ENCODE measurements at places on chromosomes 1 and 21.

GRCh38 chr1:12447307-12447706, 170.7 kb downstream of the DHRS3 start:
- no peak for DNase-seq

GRCh38 chr1:192100686-192101468, 57.4 kb upstream of the RGS18 start:
- no peak for DNase-seq

DNA sequence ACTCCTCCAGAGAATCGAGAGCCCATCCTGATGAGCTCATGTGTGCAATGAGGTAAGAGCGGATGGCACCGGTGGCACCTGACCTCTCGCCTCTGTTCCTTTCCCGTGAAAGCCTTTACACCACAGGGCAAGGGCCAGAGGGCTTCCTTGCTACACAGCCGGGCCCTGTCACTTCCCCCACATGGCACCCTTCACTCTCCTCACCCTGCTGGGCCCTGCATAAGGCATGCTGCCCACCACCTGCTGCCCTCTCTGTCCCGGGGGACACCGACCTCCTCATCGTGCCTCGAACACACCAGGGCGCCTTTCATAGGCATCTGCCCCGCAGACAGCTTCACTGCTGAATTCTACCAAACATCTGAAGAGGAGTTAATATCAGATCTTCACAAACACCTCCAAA, 45.1 kb upstream of the C1orf174 start:
- DNase-seq: no peak

DNA sequence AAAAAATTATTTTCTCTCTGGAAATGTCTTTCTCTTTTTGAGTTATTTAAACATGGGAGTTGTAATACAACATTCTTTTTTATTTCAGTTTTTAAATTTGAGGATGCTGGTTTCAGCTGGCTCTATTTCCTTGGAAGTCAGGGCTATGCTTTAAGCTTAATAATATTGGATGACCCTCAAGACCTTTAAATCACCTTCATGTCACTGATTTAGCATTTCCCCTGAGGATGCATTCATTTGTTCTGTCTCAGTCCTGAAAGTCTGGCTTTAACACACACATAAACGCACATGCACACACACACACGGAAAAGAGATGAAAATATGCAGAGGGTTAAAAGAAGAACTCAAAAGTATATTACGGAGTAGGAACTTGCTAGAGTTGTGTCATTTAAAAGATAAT, 260.5 kb downstream of the PTBP2 start:
- no peak for DNase-seq

DNA sequence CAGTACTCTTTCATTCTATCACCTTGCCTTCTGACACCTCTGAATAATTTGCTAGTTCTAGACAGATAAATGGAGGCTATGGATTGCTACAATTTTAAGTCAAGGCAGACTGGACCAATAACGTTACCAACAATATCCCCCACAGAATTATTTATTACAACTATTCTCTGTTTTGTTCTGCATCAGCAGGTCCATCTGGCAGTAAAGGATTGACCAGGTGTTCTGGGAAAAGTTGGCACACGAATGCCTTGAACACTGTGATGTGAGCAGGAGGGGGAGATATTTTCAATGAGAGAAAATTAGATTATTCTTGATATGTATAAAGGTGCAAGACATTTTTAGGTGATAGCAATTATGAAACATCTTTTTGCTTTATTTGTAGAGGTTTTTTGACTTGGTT, 718.8 kb upstream of the TMPRSS15 start:
- DNase-seq: no peak

GRCh38 chr1:68717330-68717729, 220.4 kb upstream of the DEPDC1 start:
- DNase-seq: no peak

DNA sequence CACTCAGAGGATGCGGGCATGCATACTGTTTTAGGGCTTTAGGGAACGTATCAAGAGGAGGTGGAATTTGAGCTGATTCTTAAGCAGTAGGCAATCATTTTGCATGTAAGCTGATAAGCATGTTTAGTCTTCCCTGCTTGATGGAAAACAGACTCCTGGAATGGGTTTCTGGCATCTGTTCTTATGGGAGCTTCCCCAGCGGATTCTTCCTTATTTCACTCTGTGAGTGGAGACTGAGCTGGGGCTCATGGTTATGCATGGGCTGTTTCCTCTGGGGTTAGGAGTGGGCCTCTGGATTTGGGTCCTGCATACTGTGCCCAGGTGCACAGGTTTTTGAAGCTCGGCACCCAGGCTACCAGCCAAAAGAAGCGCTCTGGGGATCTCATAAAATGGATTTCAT, 93.4 kb downstream of the DIRAS3 start:
- DNase-seq: no peak

DNA sequence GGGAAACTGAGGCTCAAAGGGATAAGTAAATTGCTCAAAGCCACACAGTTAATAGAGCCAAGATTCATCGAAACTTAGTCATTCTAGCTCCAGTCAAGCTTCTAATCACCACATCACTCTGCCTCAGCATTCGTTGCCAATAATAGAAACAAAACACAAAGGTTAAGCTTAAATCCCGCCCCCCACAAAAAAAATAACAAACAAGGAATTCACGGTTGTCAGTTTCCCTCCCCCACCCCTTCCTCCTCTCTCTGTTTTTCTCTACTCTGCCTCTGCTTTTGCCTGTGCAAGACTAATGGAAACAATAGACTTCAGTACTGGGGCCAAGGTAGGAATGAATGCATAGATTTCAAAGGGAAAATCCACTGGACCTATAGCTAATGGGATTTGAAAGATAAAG, 70.7 kb upstream of the ZNF644 start:
- DNase-seq: no peak

DNA sequence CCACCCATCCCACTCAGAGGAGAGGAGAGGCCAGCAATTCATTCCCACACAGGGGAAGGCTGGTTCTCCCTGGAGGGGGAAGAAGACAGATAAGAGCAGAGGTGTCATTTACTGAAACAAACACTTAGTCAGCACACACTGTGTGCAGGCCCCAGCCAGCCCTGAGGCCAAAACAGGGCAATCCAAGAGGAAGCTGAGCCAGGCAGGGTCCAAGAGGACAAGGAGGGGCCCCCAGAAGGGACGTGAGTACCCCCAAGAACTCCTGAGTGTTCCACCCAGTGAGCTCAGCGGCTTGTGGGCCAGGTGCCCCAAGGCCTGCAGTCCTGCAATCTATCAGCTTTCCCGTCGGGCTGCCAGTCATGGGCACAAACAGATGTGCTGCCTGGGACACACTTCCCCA, 15.8 kb downstream of the ADGRB2 start:
- DNase-seq: no peak

GRCh38 chr1:54709547-54710292, 5.9 kb upstream of the TTC4 start:
- DNase-seq: no peak

Measured in activated CD4-positive, alpha-beta T cell treated with anti-CD3 and anti-CD28 coated beads, Interleukin-2, amount 50 U/mL, for 48 hours (primary cell).